ENCODE measurements at places on chromosomes 7 and 10.

- DNase-seq: no peak
Observed at GRCh38 chr7:152866125-152866524, 106.6 kb downstream of the ACTR3B start.

GRCh38 chr10:96846395-96846794 lies 14.3 kb downstream of the LCOR start:
- DNase-seq: no peak

- DNase-seq: no peak
Observed at GRCh38 chr10:64350665-64351064, 829.5 kb downstream of the REEP3 start.

DNA sequence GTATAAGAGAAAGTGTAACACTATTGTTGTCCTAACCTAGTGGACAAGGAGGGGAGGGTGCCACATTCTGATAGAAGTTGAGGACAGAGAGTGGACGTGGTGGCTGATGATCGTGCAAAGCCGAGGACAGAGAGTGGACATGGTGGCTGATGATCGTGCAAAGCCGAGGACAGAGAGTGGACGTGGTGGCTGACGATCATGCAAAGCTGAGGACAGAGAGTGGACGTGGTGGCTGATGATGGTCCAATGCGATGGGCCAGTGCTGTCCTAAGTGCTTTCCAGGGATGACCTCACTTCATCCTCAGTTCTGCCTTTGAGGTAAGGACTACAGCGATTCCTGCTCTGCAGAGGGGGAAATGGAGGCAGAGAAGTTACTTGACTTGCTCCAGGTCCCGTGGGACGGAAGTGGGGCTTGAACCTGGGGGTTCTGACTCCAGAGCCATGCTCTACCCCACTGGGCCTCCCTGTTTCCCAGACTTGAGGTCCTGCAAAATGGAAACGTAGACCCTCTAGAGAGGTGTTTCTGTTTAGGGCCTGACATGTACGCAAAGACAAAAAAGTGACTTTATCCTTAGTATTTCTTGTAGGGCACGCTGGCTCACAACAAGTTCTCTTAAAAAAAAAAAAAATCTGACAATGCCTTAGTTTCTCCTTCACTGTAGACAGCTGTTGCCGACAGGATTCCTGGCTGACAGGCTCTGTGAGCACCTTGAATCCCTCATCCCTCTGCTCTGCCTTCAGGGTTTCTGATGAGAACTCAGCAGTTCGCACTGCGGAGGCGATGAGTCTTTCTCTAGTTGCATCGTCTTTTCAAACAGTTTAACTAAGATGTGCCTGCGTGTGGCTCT lies 20.3 kb upstream of the NCAPG2 start:
- DNase-seq: no peak

DNA sequence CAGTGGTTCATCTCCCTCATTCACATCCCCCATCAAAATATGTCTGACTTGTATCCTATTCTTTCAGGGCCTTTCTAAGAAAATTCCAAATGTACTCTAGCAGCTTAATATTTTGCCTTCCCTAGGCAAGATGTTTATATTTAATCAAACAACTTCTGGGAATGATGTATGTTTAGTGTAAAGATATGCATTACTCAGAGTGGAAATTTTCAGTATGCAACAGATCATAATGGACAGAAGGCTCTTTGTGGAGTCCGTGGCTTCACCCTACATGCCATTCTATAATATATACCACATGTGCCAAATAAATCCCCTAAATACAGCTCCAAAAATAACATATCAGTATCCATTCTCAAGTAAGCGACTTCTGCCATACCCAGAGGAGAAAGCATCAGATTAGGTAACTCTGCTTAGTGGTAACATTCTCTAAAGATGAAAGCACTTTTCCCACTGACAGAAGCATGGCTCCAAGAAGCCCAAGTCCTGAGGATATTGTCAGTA lies 316.6 kb downstream of the KCNMA1 start:
- no peak for DNase-seq

DNA sequence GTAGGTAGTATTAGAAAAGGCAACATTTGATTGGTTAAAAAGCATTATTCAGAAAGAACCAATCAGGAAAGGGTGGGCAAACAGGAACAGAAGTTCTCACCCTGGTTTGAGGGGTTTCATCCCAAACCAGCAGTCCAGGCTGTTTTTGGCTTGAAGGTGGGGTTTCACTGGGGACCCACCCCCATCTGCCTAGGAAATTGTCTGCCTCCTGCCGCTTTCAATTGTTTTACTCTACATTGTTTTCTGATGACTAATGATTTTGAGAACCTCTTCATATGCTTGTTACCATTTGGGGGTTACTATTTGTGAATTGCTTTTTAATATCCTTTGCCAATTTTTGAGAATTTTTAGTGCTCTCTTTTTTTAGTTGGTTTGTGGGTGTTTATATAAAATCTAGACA lies 3.3 kb upstream of the PCBD1 start:
- DNase-seq: no peak

DNA sequence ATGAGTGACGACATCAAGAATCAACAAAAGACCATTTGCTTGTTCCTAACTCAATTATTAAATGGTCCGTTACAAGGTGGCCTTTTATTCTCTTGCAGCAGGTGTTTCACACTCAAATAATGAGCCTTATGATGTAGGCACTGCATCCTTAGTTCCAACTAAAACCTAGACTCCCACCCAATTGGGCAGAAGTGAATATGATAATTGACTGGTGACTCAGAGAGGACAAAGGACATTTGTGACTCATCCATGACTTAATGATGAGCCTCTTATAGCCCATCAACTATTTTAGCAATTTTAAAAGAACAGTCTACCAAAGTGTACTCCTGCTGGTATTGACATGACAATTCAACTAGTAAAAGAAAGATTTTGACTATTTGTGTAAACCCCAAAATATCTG lies 1027.8 kb upstream of the PHF14 start:
- no peak for DNase-seq

DNA sequence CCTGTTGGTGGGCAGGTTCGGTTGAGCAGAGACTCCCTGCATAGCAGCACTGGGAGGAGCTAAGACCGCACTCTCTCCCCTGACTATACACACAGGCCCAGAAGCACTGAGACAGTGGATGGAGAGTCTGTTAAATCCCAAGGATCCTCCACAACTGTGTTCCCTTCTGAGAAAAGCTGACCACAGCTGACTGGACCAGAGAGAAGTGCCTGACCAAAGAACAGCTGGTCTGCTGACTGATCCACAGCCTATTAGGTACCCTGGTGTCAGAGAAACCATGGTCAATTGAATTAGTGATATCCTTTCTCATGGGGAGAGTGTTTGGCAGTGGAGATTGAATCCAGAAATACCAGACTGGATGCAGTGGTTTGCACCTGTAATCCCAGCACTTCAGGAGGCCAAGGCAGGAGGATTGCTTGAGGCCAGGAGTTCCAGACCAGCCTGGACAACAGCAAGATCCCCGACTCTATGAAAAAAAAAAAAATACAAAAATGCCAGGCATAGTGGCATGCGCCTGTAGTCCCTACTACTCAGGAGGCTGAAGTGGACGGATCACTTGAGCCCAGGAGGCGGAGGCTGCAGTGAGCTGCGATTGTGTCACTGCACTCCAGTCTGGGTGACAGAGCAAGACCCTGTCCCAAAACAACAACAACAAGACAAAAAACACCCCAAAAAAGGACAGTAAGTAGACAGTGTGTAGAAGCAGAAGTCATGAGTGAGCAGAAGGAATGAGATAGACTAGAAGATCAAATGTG lies 25.6 kb downstream of the STYXL1 start:
- no peak for DNase-seq

- DNase-seq: no peak
Observed at GRCh38 chr7:80132594-80132993, 2.0 kb upstream of the GNAI1 start.

- no peak for DNase-seq
Observed at GRCh38 chr7:136698977-136699376, 169.5 kb upstream of the CHRM2 start.

- no peak for DNase-seq
Observed at GRCh38 chr7:28890137-28890536, 68.0 kb downstream of the TRIL start.

DNA sequence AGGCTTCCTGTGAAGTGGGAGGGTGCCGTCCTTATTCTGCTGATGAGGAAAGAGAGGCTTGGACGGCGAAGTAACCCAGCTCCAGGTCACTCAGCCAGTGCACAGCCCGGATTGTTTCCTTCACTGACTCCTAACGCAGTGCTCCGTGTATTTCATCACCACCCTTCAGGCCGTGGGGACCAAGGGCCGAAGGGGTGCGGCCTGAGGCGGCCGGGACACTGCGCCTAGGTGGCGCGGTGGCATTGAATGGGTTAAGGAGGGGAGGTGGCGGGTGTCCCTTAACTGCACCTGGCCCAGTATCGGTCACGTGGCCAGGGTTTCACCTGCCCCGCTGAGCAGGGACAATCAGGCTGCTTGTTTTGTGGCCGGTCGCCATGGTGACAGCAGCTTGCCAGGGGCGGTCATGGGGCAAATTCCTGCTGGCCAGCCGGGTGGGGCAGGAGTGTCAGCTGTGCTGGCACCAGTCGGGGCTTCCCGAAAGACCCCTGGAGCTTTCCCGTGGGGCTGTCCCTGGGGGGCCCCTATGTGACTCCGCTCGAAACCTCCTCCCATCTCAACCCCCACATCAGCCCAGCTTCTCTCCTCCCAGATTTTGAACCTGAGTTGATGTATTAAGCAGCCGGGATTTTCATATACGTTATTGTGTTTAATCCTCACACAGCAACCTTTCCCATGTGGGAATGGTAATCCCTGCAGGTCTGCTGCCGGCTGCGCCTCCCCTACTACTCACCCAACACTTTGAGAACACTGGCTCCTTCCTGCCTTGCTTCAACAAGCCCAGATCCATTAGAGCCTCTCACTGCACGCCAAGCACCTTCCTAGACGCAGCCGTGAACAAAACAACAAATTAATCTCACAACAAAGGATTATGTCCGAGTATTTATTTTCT lies 4.4 kb upstream of the ABHD11 start:
- DNase-seq: peak; percentile 38

GRCh38 chr10:73998623-73998928 lies 660 bp downstream of the VCL start:
- no peak for DNase-seq

GRCh38 chr7:21915140-21915539 lies 30.6 kb downstream of the CDCA7L start:
- DNase-seq: no peak

- no peak for DNase-seq
Observed at GRCh38 chr10:119747940-119748339, 22.1 kb downstream of the INPP5F start.

- DNase-seq: no peak
Observed at GRCh38 chr7:36368496-36368895, 21.2 kb upstream of the ANLN start.

GRCh38 chr10:28710202-28710886 lies 33.0 kb downstream of the BAMBI start:
- DNase-seq: no peak

- DNase-seq: no peak
Observed at GRCh38 chr7:71326595-71326994, 194.7 kb downstream of the GALNT17 start.

DNA sequence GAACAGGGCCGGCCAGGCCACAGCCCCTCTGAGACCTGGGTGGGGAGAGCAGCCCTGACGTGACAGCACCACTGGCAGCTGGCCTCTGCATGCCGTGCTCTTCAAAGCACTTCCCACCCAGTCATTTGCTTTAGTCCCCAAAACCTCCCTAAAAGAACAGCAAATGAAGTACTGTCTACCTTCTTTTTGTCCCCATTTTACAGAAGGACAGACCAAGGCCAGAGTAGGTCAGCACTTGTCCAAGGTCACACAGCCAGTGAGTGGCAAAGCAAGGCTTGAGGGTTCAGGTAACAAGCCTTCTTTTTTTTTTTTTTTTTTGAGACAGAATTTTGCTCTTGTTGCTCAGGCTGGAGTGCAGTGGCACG lies 15.1 kb downstream of the ATP6V1F start:
- no peak for DNase-seq

- DNase-seq: no peak
Observed at GRCh38 chr7:30474893-30475292, 3.7 kb downstream of the NOD1 start.

GRCh38 chr7:47379629-47380324 lies 202.1 kb downstream of the TNS3 start:
- no peak for DNase-seq

GRCh38 chr10:73244866-73245477 lies 2.1 kb downstream of the DNAJC9 start:
- no peak for DNase-seq

- DNase-seq: no peak
Observed at GRCh38 chr7:159095979-159096411, 48.7 kb downstream of the VIPR2 start.

GRCh38 chr10:73858750-73859427 lies 15.5 kb downstream of the CAMK2G start:
- no peak for DNase-seq

DNA sequence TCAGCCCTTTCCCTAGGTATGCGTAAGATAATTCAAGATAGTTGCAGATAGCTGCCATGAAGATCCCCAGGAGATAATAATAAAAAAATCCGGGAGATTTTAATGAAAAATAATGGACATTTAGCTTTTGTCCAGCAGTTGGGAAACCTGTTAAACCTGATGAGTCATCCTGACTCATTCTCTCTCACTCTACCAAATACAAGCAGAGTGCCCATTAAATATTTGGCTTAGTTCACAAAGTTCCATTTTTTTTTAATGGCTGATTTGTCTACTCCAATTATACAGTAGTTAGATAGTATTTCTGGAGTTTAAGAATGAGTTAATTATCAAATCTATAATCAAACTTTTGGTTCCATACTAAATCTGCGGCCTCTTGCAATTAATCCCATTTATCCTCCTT lies 2.1 kb upstream of the SHTN1 start:
- DNase-seq: no peak

DNA sequence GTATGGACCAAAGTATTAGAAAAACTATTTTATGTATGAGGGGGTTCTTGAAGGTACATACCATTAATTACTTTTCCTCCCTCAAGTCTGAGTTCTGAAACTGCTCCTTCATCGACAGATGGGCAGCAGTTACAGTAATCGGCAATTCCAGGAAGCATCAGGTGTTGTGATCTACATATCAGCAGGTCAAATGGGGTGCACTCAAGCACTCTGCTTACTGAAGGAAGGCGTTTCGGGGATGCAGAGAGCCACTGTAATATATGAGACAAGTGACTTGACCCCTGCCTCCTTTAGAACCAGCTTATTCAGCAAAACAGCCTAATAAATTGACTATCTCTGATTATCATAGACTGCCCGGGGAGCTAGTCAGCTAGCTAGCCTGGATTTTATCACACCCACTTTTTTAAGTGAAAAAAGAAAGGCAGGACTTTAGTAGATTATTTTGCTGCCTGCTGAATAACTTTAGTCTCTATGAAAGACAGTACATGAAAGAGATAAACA lies 4.2 kb downstream of the SMNDC1 start:
- no peak for DNase-seq

GRCh38 chr10:71620642-71621041 lies 98.9 kb downstream of the C10orf105 start:
- DNase-seq: no peak

Data from CD4-positive, alpha-beta T cell treated with Interferon gamma for 1 hour (primary cell).